Mesothelial cell of epicardium (in vitro differentiated cells): ENCODE measurements at places on chromosomes 6 and 20. TPM values are rescaled to one million over a fixed set of nuclear protein-coding genes. Genes with fewer than 3 reads are reported as not detected.

BIRC7 gene
- total RNA-seq, result 0.36 to 0.84 TPM (median 0.50 TPM) in 3 replicates

ZBTB46 gene
- 11.3 to 11.6 TPM (median 11.6 TPM) in 3 replicates for total RNA-seq

NCOA3 gene
- total RNA-seq, result 45.9 to 49.8 TPM (median 47.1 TPM) in 3 replicates

STX11 gene
- total RNA-seq, result 4.5 to 4.9 TPM (median 4.6 TPM) in 3 replicates

RPS6KA2 gene
- total RNA-seq, result 12.0 to 18.4 TPM (median 12.3 TPM) in 3 replicates
